Dorsolateral prefrontal cortex (tissue), 122 donors: ENCODE measurements at places on chromosomes 16 and 17. TPM values are rescaled to one million over a fixed set of nuclear protein-coding genes. Genes with fewer than 3 reads are reported as not detected.

The KRTAP4-9 gene
- not detected for total RNA-seq

The WDR81 gene
- 12.9 TPM for total RNA-seq

The TMEM220 gene
- 5.3 TPM for total RNA-seq

The VPS4A gene
- 44.9 TPM for total RNA-seq

The RSKR gene
- 79.9 TPM for total RNA-seq

The TBC1D3C gene
- total RNA-seq = 9.3 TPM

The GPRC5B gene
- total RNA-seq = 294 TPM

The CCDC78 gene
- total RNA-seq = 4.7 TPM

The CARD14 gene
- 2.4 TPM for total RNA-seq

The GUCY2D gene
- total RNA-seq = 1.0 TPM

The FLII gene
- 188 TPM for total RNA-seq

The TBC1D3 gene
- not detected for total RNA-seq

The SULT1A4 gene
- total RNA-seq = 2.8 TPM

The CHST5 gene
- 2.4 TPM for total RNA-seq

The FBXW10 gene
- 0.36 TPM for total RNA-seq

GRCh38 chr17:77366558-77367245, 225.9 kb downstream of the SEC14L1 start:
- DNase-seq = no peak

DNA sequence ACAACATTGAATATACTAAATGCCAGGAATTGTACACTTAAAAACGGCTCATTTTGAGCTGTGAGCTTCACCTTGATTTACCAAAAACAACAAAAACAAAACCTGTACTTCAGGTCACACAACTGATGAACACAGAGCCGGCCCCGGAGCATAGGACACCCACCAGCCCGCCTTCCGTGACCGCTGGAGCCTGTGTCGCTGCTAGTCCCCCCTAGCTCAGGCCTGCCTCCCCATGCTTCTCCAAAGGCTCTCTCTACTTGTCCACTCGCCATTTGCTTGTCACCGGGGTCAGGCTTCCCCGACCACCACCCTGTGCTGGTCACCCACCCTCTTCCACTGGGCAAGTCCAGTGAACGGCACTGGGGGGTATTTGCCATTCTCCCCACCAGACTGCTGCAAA, 113.8 kb upstream of the TNRC6C start:
- DNase-seq = no peak

DNA sequence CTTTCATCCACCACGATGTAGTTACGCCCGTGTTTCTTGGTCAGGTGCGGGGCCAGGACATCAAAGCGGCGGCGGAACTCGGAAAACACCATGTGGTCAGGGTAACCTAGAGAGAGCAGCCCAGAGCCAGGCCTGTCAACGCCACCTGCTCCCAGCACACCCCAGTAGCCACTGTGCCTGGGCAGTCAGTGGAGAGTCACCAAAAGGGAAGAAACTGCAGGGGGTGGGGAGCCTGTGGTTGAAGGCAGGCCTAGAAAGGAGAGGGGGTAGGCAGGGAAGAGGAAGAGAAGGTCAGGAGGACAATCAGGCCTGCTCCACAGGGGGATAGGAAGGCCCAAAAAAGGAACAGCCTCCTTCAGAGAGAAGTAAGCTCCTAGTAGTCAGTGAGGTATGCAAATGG, 64.1 kb downstream of the PIPOX start:
- DNase-seq = no peak

GRCh38 chr16:1126586-1126985, 26.3 kb upstream of the CACNA1H start:
- no peak for DNase-seq

GRCh38 chr17:8468127-8468526, 32.4 kb downstream of the NDEL1 start:
- no peak for DNase-seq

DNA sequence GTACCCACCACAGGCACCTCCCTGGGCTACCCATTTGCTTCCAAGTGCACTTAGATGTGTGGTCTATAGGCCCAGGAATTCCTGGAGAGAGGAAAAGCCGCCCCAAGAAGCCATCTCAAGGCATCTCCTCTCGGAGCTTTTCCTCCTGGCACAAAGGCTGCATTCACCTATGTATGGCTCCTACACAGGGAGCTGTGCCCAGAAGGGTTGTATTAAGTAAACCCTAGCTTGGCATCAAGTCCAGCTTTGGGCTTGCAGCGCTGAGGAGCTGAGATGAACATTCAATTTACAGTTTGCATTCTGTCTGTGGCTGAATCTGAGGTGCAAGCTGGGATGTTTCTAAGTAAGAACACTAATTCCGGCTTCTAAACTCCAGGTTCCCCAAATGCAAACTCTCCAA, 81.3 kb downstream of the CDYL2 start:
- no peak for DNase-seq

DNA sequence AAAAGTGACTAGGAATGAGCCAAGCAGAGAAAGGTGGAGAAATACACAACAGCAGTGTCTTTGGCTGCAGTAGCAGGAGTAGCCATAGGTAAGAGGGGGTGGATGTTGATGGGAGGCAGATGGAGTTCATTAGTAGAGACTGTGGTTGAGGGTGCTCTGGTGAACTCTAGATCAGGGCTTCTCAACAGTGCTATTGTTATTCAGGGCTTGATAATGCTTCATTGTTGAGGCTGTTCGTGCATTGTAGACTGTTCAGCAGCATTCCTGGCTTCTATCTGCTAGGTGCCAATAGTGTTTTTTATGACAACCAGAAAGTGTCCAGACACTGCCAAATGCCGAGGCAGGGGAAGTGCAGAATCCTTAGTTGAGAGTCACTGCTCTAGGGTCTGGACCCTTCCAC, 3.6 kb downstream of the ALKBH5 start:
- no peak for DNase-seq

DNA sequence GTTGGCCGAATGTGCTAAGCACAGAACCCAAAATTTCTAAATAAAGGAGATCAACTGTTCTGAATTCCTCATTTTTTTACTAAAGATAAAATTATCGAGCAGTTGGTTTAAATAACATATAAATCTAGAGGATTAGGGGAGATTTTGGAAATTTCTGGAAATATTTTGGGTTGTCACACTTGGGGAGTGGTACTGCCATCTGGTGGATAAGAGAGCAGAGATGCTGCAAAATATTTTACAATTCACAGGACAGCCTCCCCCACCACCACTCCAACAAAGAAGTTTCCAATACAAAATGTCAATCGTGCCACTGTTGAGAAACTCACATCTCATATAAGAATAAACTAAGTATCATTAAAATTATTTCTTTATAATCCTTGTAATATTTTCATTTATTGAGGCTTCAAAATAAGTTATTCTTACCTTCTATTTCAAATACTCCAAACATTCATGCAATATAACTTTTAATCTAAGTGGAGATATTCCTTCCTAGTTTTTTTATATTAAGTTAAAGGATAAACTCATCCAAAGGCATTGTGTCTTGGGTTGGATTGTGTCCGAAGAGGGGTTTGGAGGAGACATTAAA, 17.0 kb upstream of the ABCA8 start:
- no peak for DNase-seq

DNA sequence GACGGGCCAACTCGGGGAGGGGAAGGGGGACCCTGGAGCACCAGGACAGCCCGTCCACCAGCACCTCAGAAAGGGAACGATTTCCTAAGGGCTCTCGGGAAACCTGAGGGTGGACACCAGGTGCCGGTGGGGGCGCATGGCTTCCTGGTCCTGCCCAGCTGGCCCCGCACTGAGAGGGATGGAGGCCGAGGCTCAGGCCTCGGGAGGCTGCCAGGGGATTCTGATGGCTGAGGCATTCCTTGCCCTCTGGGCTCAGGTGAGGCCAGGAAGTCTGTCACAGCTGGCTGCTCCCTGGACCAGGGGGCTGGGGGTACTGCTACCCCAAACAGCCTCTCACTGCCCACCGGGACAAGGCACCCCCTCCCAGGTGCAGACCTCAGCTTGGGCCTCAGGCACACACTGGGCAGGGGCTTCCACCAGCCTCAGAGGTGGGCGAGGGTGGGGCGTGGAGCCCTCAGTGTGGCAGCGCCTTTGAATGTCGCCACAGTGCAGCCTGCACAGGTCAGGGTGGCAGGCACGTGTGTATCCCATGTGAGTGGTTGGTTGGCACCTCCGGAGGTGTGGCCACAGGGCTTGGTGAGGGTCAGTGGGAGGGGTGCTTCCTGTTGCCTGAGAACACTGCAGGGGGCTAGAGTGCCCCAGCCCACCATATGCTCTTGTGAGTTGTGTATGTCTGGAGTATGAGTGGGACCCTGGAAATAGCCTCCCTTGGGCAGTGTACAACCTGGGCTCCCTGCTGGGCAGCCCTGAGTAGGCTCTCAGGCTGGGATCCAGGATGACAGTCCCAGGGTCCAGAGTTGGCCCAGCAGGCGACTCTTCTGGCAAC, 3.9 kb upstream of the FSCN2 start:
- DNase-seq = no peak

GRCh38 chr16:27223701-27224100, 20.4 kb downstream of the KDM8 start:
- DNase-seq = no peak

DNA sequence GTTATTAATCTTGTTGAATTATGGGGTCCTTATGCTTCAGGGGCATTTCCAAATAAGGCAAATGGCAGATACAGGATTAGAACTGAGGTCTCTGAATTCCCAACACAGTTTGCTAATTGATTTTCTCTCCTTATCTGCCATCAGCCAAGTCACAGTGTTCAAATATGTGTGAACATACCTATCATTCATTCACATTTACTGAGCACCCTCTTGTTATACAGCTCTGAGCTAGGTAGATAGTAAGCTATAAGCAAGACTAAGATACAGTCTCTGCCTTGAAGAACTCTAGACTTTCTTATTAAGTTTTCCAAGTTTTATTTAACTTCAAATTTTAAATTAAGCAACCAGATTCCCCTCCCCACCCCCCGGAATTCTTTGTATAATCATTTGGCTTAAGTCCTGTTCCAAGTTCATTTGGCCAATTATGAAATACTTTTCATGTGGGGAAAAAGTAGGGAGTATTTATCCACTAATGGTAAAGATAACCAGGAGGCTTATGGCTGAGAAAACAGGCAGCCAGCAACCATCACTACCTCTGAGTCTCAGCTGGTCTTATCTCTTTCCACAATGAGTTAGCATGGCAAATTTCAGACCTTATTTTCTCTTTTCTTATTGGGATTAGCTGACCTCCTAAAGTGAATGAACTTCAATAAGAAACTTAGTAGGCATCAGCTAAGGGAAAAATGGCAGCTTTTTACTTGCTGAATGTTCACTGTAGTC, 31.4 kb upstream of the CORO6 start:
- DNase-seq = no peak

GRCh38 chr17:79702550-79703236, 28.1 kb upstream of the ENPP7 start:
- no peak for DNase-seq

GRCh38 chr16:85706449-85707034, 17.8 kb upstream of the GINS2 start:
- DNase-seq = no peak

DNA sequence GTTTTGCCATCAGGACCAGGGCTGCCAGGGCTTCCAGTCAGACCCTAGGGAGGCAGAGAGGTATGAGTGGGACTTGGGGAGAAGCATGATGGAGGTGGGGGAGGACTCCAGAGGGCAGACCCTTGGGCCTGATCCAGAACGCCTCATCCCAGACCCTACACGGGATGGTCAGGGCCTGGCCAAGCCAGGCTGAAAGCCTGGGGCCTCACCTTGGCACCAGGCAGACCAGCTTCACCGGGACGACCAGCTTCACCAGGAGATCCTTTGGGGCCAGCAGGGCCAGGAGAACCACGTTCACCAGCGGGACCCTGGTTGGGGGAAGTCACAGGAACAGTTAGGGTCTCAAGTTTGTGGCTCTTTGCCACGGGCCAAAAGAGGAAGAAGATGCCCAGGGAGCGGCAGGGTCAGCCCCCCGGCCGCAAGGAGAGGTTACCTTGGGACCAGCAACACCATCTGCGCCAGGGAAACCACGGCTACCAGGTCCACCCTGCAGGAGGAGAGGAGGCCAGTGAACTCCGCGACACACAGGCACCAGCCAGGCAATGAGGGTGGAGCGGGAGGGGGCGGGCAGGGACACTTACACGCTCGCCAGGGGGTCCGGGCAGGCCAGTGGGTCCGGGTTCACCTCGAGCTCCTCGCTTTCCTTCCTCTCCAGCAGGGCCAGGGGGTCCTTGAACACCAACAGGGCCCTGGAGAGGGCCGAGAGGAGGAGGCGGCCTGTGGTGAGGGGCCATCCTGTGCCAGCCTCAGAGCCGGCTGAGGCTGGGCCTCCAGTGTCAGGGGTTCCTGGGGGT, 7.1 kb downstream of the COL1A1 start:
- DNase-seq = no peak

GRCh38 chr17:36939802-36940312, 2.6 kb downstream of the LHX1 start:
- DNase-seq = no peak

- no peak for DNase-seq
These were observed 3.3 kb downstream of the CDK5R1 start for GRCh38 chr17:32490101-32490482.

GRCh38 chr16:68064791-68065365, 20.3 kb upstream of the NFATC3 start:
- no peak for DNase-seq

GRCh38 chr17:68306819-68307218, 15.5 kb downstream of the ARSG start:
- DNase-seq = no peak

- DNase-seq = no peak
These were observed 185.9 kb downstream of the TMEM132E start for GRCh38 chr17:34765291-34765690.

DNA sequence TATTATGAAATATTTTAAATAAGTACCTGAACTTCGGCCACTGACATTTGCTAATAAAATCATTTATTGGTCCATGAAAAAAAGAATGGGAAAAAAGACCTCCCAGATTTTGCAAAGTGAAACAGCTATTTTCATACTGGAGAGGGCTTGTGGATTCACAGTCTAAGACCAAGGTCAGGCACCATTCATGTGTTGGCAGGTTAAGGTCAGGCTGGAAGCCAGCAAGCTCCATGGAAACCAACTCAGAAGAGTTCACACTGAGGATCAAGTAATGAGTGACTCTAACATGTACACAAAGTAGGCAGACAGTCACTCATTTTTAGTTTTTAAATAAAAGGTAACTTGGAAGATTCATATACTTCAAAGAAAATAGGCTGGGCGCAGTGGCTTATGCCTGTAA, 3.4 kb downstream of the DNAJA2 start:
- DNase-seq = no peak

- DNase-seq = no peak
These were observed 30.4 kb downstream of the BPTF start for GRCh38 chr17:67855504-67856324.

DNA sequence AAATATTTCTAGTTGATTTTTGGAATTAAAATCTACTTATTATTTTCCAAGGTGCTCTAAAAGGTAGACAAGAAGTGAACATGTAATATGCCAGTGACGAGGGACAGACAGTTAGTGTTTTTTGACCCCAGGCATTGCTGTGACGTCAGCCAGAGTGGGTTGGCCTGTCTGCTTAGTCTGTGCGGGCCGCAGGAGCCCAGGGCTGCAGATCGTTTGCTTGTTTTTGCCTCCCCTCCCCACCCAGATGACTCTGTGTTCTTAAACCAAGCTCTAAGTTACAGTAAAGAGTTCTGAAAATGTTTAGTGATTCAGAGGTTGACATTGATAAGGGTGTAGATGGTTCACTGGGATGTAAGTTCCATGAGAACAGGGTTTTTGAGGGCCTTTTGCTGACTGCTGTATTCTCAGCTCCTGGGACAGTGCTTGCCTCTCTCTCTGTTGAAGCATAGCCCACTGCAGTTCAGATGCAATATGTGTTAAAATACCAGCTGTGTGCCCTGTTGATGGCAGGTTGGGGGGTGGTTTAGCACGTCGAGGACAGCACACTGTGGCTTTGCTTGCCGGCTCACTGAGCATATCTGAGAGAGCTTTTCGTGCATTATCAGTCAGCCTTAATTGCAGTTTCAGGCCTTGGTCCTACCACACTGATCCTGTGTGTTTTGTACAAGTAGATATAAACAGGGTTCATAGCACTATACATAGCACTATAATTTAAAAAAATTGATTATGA, 64.8 kb downstream of the SEC14L1 start:
- DNase-seq = no peak
